Right atrium auricular region (tissue), 2 donors: ENCODE measurements at places on chromosomes 11 and 22.

DNA sequence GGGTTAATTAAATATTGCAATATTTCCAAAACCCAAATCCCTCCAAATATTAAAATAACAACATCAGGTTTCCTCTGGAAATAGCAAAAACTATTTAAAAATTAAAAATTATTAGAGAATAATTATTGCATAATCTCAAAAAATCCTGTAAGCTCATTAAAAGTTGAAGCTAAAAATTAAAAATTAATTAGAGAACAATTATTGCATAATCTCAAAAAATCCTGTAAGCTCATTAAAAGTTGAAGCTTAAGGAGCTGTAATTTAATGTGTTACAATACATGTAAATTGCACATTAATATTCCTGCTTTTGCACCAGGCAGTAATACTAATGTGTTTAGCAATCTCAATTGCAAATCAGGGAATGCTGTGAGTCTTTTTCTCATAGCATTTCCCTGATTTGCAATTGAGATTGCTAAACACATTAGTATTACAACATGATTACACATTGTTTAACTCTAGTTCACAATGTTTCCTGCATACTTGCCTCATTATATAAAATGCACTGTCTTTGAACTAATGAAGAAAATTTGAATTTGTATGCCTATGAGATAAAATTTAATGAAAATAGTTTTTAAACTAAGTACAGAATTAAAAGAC lies 247.7 kb downstream of the GUCY1A2 start:
- no peak for DNase-seq

GRCh38 chr11:132365650-132366049 lies 995.2 kb downstream of the NTM start:
- DNase-seq: no peak

DNA sequence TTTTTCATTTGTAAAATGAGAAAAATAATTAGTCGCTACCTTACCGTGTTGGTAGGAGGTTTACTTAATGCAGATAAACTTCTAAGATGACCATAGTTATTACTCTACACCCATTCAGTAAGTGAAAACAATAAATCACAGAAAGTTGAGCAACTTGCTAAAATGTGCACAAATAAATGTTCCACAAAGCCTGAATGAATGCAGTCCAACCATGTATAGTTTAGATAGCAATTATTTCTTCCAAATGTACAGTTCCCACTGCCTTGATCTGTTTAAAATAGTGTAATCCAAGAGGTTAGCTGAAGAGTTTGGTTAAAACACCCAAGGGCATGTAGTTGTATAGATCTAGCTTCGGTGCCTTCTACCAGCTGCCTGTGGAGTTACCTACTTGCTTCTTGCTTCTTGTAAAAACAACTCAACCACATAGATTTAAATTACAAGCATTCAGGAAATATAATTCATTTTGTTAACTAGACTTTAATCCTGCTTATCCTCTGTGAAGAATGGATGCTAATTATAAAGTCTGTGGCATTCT lies 106.3 kb upstream of the CARD18 start:
- no peak for DNase-seq

DNA sequence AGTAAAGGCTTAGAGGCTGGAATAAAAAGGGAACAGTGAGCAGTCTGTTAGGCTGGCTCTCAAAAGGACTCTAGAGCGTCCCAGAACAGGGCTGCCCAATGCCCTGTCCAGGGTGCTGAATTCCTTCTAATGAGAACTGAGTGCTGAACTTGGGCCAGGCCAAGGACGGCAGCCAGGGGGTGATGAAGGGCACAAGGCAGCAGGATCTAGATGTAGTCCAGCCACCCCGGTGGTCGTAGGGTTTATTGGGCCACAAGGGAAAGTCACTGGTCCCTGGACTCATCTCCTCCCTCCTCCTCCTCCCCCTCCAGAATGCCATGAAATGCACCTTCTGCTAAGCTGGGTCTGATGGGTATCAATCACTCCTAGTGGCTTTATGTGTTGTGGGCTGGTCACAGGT lies 19.2 kb downstream of the NPTXR start:
- no peak for DNase-seq

GRCh38 chr11:117980280-117980679 lies 5.9 kb upstream of the IL10RA start:
- no peak for DNase-seq
